ENCODE measurements at places on chromosomes 6 and 20.

GRCh38 chr20:57076152-57076652, 190.2 kb downstream of the BMP7 start:
- DNase-seq, result peak; percentile 95

DNA sequence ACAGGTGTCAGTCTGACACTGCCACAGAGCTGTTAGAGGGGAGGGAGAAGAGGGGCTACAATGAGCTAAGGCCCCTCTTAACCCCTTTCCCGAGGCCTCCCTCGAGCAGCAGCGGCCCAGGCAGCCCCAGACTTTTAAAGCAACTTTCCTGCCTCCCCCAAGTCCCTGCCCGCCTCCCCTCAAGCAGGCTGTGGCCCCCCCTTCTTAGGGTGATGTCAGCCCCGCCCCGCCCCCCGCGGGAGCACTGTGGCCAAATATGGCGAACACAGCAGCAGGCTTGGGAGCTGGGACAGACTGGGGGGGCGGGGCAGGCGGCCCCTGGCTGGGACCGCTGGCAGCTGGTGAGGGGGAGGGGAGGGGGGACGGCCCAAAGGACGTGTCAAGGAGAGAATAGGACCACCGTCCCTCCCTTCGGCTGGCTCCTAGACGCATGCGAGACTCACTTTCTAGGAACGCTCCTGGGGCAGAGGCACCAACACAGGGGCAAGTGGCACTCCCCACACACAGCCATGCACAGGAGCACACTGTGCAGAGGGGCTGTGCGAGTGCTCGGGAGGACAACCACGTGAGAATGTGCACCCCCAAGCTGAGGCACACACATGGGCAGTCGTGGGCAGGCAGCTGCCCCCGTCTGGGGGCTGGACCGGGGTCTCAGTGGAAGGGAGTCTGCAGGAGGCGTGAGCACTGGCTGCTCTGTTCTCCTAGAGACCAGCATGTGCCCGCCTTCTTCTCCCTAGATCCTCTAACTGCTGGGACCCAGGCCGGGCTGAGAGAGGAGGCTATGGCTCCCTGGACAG, 6.7 kb downstream of the TEAD3 start:
- DNase-seq, result peak; percentile 75

- no peak for DNase-seq
Observed at GRCh38 chr6:80003826-80004172, 650 bp upstream of the TTK start.

DNA sequence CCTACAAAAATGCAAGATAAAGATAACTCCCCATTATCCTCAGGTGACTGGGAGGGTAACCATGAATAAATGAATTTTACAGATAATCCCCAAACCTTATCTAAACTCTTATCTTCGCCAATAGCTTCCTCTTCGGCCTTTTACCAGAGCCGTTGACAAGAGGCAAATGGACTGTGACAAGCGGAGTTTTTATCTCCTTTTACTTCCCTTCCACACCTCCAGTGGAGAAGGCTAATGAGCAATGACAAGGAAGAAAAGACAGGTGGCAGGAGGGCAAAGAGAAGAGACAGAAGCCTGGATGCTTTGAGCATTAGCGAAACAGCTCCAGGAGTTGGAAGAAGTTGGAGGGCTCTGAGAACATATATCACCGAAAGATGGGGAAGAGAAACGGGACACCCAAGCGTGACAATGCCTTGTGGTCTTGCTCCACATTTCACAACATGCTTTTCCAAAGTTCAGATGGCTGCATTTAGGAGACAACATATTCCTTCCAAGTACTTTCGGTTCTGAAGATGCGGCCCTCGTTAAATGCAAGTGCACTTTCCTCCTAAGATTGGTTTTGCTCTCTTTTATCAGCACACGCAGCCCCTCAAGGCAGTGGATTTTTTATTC, 69.2 kb downstream of the PRDM1 start:
- DNase-seq, result peak; percentile 21

- DNase-seq, result no peak
Observed at GRCh38 chr6:108983151-108983550, 111.5 kb downstream of the SESN1 start.

DNA sequence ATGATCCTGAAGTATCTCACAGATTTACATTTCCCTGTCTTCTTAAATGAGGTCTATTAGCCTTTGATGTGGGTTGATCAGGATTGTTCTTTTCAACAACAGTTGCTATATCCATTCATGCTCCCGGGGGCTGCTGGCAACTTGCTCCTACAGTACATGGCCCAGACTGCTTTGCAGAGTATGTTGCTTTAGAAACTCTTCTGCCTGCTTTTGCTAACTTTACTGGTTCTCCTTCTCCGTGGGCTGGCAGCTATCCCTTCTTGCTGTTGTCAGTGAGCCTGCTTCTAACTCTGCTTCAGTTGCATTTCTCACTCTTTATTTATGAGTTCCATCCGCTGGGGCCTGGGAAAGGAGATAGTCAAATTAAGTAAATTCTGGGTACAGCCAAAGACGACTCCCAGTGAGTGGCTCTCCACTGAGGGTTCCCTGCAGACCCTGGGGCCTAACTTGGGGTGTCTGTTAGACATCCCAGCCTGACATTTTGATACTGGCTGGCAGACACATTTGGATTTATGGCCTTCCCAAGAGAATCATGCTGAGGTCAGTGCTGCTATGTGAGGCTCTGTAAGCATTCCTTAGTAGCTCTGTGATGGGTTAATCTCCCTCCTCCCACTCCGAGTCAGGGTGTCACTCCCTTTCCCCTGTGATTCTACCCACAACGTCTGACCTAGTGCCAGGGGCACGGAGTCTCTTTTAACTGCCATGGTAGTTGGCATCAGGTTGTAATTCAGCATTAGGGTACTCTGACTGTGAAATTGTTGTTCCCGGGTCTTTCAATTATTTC, 73.6 kb downstream of the SLX4IP start:
- peak; percentile 44 for DNase-seq

DNA sequence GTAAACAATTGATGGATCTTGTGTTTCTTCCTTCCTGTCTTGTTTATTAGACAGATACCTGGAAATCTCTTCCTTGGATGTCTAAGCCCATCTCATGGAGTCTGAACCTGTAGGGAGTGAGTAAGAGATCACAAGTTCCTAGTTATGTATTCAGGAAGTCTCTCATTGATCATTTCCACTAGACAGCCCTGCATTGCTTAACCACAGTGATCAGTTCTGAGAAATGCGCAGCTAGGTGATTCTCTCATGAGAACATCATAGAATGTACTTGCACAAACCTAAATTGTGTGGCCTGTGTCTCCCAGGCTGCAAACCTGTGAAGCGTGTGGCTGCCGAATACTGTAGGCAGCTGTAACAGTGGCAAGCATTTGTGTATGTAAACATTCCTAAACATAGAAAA, 39.1 kb downstream of the FAM120B start:
- no peak for DNase-seq

DNA sequence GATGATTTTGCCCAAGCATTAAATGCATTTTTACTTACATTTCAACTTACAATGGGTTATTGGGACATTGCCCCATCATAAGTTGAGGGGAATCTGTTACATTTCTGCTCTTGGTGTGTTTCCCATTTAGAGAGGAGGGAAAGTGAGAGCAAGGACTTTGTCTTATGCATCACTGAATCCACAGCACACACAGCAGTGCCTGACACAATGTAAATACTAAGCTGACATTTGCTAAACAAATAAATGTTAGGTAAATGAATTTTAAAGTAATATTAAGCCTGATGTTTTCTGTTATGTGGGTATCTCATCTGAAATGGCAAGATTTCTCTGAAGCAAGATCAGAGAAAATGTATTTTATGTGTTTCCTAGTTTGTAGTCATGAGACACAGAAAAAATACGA, 143.6 kb upstream of the STXBP5 start:
- DNase-seq, result no peak

DNA sequence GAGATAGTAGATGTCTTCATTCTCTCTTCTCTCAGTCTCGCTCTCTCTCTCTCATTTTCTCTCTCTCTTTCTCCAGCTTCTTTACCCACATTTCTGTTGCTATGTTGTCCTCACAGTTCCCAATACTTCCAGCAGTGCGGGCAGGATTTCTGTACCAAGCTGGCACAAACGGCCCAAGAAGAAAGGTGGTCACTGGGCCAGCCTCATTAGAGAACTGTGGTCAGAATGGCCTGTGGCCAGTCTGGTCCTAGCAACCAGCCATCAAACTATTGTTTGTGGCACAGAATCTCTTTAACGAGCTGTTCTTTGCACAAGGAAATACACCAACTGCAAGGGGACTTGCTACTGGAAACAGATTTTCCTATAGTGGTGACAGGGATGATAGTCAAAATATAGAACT, 81.3 kb downstream of the SEL1L2 start:
- DNase-seq, result no peak

DNA sequence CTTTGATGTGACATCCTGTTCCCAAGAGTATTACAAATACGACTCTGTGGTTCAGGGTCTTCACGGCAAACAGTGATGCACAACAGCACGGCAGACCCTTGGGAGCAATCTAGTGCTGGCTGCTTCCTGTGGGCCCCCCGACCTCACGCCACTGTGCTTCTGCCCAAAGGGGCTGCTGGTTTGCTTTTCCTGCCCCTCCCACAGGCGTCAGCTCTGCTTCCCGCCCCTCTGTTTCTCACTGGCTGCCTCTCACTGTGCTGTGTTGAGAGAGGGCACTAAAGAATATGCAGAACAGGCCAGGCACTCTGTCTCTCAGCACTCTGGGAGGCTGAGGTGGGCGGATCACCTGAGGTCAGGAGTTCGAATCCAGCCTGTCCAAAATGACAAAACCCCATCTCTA, 554.5 kb upstream of the AGPAT4 start:
- DNase-seq, result no peak

All from ELR (cell line).